ENCODE measurements at places on chromosomes 11 and 22. TPM values are rescaled to one million over a fixed set of nuclear protein-coding genes. Genes with fewer than 3 reads are reported as not detected.

SOX6 gene
- total RNA-seq, result 0.37 TPM

KIRREL3 gene
- not detected for total RNA-seq

MS4A3 gene
- total RNA-seq, result not detected

POU2AF1 gene
- total RNA-seq, result 7.0 TPM

FBLN1 gene
- total RNA-seq, result 128 TPM

PPFIBP2 gene
- total RNA-seq, result 12.4 TPM

TRIM6 gene
- total RNA-seq, result not detected

OR2D2 gene
- total RNA-seq, result not detected

MS4A14 gene
- not detected for total RNA-seq

C11orf52 gene
- total RNA-seq, result 11.8 TPM

SOX10 gene
- total RNA-seq, result not detected

Data from G401 (cell line).